ENCODE measurements at places on chromosomes 1 and 21.
A peak's percentile ranks its signal among the peaks of the same experiment; 100 is the strongest.

DNA sequence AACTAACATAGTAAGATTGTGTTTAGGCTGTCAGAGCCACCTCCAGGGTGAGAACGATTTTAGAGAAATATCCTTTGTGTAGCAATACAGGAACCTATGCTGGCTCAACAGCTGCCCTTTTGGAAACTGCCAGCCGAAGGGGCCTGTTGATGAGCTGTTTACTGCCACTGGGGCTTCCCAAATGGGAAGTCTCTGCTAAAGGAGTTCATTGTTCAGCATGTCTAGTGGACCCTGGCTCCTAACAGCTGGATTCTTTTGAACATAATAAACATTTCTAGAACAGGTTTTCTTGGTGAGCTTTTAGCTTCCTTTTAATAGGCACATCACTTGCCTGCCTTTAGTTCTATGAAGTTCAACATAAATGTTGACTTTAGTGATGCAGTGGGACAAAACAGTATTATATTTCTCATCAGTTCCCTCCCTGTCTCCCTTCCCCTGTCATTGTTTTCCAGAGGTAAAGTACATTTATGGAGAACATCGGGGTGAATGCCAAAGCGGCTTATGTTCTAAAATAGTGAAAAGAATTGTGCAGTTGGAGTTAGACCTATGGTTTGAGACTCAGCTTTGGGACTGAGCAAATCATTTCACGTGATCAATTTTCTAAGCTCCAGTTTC lies 57.4 kb downstream of the UCK2 start:
- no peak for DNase-seq

DNA sequence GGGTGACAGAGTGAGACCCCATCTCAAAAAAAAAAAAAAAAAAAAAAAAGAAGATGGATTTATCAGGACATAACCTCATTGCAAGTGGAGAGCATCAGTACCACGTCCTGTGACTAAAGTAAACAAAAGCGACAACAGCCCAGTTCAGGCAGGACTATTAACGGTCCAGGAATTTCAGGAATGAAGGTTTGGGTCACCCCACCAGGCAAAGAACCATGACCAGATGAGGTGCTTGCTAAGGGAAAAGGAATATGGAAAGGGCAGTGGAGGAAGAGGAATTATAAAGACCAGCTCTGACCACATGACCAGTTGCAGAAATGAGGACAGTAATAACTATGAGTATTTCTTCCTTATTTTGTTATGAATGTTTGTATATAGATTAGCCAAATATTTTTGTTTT lies 35.4 kb upstream of the EIF4G3 start:
- no peak for DNase-seq

GRCh38 chr1:43651188-43651587 lies 1.2 kb downstream of the KDM4A start:
- DNase-seq: no peak

DNA sequence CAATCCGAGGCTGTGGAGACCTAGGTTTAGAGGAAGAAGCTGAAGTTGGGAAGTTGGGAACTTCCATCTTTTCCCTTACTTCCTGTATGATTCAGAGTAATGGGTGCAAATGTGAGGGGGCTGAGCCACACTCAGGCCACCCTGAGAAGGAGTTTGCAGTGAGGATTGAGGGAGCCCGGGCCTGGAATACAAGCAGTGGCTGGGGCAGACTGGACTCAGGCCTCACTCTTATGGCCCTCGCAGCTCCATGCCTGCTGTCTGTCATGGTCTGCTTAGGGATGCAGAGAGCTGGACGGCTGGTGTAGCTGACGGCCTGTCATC lies 73.7 kb upstream of the RAB4A start:
- no peak for DNase-seq

DNA sequence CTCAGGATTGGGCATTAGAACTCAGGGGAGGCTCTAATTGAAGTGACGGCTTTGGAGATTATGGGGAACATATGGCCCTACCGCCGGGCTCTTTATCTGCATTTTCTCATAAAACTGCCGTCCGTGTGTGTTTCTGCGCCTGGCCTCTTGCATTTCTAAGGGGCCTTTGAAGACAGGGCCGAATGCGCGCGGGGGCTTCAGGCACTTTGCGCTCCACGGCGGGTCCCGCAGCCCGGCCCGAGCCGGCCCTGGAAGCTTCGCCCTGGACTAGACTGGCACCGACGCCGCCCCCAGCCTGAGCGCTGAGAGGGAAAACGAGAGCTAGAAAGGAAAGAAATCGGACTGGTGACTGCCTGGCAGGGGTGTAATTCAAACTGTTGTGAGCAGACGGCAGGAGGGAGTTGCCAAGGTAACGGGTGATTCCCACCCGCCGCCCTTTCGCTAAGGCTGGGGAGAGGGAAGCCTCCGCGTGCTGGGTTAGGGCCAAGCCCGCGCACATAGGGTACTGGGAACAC lies 120.7 kb downstream of the LMX1A start:
- DNase-seq: peak; percentile 15

DNA sequence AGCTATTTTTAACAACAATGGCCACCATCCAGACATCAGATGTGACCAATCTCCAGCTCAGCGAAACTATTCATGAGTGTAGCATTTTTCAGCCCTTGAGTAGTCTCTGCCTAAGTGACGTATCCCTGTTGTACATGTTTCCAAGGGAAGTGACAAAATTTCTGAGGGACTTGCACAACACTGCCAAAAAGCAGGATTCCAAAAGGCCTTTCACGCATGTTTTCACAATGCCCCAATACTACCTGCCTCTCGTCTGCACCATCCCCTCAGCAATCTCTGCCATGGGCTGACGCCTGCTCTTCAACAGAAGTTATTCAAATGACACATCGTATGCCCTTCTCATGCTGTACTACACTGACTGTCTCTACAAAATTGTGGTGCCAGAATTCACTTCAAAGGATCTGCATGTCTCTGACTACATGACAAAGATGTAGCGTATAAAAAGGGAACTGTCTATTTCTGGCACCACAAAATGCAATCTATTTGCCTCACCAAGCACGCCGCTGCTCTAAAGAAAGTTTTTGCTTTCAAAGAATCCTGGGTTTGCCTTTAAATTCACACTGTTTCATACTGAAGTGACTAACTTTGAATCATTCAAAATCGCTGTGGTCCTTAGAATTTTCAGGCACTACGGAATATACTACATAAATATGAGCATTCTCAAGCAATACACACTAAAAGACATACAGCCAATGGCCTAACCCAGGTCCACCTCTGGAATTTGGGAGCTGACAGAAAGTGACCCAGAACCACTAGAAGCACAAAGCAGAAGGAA lies 32.9 kb downstream of the JAK1 start:
- DNase-seq: no peak

DNA sequence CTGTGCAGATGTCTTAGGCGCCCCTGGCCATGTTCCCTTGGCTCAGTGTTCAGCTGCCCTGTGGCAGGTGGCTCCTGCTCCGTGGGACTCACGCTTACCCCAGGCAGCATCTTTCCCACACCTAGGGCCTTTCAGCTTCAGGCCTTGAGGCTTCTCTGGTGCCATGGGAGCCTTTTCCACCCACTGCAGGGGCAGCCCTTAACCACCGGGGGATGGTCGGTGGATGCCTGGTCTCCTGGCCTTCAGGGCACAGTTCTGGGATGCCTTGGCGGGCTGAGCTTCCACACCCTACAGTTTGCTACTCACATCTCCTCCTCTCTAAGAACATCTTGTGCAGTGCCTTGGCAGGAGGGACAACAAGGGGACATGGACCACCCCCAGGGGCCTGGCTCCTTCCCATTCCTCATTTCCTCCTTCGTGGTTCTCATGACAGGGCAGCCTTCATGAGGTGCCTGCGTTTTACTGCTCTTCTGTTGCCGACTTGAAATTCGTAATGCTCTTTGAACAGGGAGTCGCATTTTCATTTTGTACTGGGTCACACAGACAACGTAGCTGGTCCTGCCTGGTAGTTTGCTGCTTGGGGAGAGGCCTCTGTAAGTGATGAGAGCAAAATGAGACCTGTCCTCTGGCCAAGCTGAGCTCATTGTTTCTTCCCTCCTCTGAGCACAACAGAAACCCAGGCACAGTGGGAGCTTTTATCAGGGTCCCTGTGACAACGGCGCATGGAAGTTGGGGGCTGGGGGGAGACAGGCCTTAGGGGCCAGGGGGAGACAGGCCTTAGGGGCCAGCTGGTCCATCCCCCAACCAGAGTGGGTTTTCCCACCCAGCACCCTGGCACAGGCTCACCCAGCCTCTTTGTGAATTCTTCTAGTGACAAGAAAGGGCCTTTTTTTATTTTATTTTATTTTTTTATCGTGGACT lies 62.0 kb upstream of the NEK2 start:
- DNase-seq: no peak

DNA sequence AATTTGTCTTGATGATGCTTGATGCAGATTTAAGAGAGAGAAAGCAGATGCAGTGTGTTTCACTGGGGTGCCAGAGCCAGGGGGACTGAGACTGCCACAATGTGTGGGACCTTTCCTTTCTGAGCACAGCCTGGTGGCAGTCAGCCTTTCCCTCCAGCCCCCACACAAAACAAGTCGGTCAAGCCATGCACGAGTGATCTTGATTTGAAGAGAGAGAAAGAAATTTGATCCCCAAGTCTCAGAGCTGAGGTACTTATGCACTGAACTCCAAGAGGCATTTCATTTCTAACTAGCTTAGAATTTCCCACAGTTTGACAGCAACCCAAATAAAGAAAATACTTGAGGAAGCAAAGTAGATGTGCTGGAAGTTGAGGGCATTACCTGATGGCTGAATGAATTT lies 193.8 kb downstream of the ST6GALNAC3 start:
- no peak for DNase-seq

GRCh38 chr1:118588566-118588965 lies 399.6 kb downstream of the TBX15 start:
- no peak for DNase-seq

GRCh38 chr1:15243275-15244043 lies 3.6 kb upstream of the FHAD1 start:
- no peak for DNase-seq

DNA sequence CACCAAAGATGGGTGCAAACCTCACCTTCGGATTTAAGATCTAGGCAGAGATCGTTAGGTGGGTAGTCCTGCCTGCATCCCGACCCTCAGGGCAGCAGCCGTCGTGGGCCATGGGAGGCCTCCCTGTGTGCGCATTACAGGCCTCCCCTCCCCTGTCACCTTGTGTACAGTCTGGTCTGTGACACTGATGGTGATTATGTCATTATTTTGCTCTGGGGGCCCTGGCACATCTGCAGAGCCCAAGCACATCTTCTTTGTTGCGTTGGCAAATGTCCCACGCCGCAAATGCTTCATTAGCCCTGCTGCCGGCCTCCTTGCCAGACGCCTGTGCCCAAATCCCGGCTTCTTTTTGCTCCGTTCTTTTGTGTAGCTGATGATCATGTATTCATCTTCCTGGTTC lies 31.7 kb downstream of the PROX1 start:
- no peak for DNase-seq

- no peak for DNase-seq
These were observed 47.6 kb downstream of the IRF2BP2 start for GRCh38 chr1:234562334-234562733.

DNA sequence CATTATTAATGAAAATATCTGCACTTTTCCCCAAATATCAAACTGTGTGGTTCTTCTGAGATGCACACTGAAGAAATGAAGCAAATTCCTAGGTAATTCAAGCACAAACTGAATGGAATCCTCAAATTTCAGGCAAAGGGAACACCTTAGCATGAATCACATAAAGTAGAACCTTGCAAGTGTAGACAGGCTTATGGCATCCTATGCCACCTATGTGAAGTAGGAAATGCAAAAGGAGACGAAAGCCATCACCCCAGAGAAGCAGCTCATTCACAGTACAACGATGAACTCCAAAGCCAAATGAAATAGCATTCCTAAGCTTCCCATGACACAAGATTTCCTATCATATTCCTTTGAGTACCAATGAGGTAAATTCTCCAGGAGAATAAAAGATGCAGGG lies 461.2 kb upstream of the RUNX1 start:
- DNase-seq: no peak

- no peak for DNase-seq
These were observed 14.6 kb upstream of the FLG2 start for GRCh38 chr1:152374451-152374850.

DNA sequence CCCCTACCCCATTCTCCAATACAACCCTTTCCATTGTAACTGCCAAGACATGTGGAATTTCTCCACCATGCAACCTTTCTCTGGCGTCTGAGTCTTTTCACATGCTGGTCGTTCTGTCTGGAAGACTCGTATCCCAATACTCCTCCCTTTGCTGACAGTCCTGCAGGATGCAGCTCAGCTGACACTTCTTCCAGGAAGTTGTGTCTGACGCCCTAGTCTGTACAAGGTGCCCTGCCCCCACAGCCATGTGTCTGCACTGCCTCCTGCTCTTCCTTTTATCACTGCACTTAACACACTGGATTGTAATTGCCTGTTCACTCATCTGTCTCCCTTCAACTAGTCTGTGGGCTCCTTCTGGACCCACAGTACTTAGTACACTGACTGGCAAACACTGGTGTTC lies 188.0 kb downstream of the LMX1A start:
- DNase-seq: no peak

DNA sequence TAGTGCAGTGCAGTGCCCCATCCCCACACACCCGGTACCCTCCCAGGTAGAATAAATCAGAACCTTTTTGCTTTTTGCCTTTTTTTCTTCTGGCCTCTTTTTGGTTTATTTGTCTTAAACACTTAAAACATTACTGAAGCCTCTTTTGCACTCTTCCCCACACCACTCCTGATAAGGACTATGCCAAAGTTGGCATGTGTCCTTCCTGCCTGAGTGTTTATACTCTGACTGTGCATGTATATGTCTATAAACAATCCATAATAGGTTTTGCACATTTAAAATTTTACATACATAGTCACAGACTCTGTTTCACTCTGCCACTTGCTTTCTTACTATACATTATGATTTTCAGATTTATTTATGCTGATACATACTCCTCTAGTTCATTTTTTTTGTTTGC lies 59.6 kb downstream of the BEND5 start:
- no peak for DNase-seq

GRCh38 chr1:245751726-245752470 lies 597.1 kb downstream of the KIF26B start:
- no peak for DNase-seq

- no peak for DNase-seq
These were observed 11.6 kb downstream of the RNF223 start for GRCh38 chr1:1062348-1063163.

DNA sequence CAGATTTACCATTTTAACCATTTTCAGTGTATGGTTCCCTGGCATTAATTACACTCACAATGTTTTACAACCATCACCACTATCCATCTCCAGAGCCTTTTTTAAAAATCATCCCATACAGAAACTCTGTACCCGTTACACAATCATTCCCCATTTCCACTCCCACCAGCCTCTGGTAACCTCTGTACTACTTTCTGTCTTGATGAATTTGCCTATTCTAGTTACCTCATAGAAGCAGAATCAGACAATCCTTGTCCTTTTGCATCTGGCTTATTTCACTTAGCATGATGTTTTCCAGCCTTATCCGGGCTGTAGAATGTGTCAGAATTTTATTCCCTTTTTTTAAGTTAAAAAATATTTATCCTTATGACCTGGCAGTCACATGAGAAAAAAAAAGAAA lies 33.0 kb downstream of the PGM1 start:
- DNase-seq: no peak

DNA sequence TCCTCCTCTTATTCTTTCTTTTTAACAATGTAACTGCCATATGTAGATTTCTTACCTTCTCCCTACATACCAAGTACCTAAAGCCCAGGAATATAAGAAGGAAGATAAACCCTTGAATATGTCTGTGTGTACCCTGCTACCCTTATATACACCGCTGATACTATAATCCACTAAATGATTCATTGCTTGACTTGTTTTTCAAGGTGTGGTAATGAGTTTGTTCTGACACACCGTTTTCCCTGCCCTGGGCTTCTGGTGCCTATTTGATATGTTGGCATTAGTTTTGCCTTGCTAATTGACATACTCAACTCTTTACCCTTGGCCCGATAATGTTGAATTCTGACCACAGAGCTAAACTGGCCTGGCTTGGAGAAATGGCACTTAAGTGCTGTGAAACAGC lies 64.3 kb downstream of the IL23R start:
- no peak for DNase-seq

Data from anterior cingulate cortex (tissue), 58 donors.